ENCODE measurements at places on chromosomes 16 and 17.

DNA sequence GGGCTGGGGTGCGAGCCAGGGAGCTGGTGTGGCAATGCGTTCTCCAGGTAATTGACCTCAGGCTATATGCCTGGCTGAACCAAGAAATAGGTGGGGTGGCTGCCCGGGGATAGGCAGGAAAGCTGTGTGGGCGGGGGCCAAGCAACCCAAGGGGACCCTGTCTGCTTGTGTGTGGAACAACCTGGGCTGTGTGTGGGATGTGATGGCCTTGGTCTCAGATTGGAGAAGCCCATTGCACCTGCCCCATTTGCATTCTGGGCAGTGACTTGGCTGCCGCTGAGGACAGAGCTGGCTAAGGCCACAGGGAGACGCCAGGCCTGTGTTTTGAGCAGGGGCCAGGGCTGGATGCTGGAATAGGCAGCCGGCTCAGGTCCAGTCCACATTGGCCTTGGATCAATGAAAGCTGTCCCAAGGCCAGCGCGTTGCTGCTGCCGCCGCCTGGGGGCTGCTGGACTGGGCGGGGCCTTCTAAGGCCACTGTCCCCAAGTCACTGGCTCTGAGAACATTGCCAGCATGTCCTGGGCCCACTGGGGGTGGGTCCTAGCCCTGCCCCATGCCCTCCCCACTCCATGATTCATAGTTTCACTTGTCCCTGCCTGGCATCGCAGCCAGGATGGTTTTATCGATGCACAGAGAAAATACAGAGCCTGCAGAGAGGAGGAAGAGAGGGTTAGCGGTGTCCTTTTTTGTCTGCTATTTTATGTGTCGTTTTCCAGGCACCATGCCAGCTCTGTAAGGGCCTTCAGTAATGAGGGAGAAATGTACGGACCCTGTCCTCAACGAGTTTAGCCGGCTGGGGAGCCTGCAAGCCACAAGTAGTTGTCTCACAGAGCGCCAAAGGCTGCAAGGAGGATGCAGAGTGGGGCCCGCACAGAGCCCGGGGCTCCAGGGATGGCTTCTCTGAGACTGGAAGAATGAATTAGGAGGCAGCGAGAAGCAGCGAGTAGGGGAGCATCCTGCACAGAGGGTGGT, 43.9 kb downstream of the NKD1 start:
- DNase-seq = no peak

DNA sequence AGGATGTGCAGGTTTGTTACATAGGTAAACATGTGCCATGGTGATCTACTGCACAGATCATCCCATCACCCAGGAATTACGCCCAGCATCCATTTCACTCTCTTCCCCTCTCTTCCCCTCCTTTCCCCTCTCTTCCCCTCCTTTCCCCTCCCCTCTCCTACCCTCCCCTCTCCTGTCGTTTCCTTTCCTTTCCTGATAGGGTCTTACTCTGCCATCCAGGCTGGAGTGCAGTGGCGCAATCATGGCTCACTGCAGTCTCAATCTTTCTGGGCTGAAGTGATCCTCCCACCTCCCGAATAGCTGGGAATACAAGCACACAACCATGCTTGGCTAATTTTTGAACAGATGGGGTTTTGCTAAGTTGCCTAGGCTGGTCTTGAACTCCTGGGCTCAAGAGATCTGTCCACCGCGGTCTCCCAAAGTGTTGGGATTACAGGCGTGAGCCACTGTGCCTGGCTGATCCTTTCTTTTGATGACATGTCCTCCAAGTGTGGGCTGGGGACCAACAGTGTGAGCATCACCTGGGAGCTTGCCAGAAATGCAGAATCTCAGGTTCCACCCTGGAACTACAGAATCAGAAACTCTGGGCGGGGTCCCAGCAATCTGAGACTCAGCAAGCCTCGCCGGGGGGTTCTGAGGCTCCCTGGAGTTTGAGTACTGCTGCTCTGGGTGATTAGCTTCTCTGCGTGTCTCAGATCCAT, 10.8 kb downstream of the ATP2C2 start:
- DNase-seq = no peak

- DNase-seq = no peak
Measured at GRCh38 chr17:56723421-56723820, 110.3 kb downstream of the C17orf67 start.

DNA sequence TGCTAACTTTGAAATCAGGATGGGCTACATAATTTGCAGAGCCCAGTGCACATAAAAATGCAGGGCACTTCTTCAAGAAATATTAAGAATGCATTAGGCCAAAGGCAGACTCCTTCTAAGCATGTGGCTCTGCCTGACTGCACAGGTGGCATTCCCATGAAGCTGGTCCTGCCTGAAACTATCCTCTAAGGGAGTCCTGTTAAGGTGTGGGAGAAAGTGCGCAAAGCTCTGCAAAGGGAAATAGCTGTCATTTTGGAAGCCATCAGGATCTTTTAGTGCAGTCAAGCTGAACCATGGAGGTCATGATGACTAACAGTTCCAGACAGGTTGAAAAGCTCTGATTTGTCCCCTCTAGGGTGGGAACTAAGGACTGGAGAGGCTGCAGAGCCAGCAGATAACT, 41.9 kb upstream of the CRHR1 start:
- DNase-seq = no peak

GRCh38 chr17:69501591-69502468, 87.3 kb downstream of the MAP2K6 start:
- no peak for DNase-seq

Measured in common myeloid progenitor, CD34-positive (primary cell).